CD4-positive, alpha-beta T cell treated with Interleukin-4 for 1 hour (primary cell): ENCODE measurements at places on chromosomes 7 and 10.
A peak's percentile ranks its signal among the peaks of the same experiment; 100 is the strongest.

DNA sequence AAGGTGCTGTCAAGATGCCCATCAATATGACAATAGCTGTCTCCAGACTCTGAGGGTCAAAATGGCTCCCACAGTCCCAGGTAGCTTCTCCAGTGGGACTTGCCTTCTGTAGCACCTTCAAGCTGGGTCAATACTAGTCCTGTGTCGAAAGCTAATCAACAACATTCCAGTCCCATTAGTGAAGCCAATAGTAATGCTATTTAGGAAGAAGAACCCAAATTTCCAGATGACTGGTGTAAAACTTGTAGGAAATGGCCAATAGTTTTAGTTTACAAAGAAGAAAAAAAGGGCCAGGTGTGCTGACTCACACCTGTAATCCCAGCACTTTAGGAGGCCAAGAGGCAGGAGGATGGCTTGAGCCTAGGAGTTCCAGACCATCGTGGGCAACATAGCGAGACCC, 2.0 kb upstream of the SPOCK2 start:
- DNase-seq = no peak

DNA sequence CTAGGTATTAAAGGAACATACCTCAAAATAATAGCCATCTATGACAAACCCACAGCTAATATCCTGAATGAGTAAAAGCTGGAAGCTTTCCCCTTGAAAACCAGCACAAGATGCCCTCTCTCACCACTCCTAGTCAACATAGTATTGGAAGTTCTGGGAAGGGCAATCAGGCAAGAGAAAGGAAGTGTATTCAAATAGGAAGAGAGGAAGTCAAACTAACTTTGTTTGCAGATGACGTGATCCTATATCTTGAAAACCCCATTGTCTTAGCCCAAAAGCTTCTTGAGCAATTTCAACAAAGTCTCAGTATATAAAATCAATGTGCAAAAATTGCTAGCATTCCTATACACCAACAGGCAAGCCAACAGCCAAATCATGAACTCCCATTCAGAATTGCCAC, 131.3 kb downstream of the FANK1 start:
- DNase-seq = no peak

DNA sequence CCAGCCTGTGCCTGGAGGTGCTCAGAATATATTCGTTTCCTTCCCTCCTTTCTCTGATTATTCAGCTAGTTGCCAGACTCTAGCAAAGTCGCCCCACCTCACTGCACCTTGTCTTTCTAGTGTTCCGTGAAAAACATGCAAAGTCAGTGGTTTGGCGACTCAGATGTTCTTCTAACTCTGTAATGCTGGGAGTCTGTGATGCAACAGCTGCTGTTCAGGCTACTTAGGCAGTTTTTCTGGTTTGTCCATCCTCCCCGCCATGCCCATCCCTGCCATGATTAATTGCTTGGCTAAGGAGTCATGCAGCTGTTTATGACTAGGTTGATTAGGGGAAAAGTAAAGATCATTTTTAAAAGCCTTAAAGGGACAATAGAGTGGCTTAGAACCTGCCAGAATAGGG, 99.4 kb downstream of the MTPN start:
- DNase-seq = no peak

DNA sequence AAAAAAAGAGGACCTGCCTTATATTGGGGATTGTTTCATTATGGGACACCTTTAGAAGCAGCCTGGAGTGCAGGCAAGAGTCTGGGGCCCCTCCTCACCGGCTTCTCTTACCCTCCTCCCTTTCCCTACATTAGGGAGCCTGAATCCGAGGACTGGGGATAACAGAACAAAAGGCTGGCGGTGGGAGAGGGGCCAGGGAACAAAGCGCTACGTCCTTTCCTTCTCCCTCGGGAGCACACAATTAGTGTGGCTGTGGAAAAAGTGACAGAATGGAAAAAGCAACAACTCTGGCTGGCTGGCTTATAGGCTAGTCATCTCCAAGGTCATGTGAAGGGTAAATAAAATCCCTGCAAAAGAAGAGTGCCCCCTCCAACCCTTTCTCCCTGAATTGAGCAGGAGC, 74.7 kb downstream of the LSM5 start:
- no peak for DNase-seq

DNA sequence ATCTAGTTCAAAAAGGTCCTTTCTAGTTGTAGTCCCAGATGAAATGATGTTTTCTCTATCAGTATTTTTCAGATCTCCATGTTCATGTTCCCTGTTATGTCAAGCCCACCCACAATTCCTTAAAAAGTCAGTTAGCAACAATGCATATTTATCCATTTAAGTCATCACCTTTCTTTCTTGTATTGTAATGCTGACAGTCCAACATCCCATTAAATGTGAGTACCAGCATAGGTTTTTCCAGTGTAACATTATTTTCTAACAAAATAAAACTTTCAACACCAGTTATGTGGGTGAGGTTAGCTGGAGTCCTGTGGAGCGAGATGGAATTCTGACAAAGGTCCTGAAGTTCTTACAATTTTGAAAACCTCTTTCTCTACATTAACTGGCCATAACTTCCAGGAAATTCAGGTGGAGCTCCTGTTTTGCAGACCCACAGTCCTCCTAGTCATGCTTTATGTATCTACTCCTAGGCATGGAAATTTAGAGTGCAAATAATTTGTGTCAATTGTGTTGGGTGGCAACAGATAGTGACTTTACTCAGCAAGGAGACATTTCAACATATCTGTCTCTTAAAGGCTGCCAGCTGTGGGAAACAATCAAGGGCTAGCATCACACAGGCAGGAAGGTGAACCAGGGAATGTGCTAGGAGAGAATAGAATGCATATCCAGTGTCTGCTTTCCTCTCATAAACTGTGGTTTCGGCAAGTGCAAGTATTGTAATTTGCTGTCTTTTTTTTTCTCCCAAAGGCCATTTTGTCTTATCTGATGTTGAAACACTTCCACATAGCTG, 162.6 kb downstream of the MTERF1 start:
- no peak for DNase-seq

GRCh38 chr7:34108165-34108564, 202.8 kb downstream of the BMPER start:
- no peak for DNase-seq

GRCh38 chr7:69105092-69105491, 493.2 kb upstream of the AUTS2 start:
- DNase-seq = no peak

- no peak for DNase-seq
Observed at GRCh38 chr7:39033885-39034624, 56.3 kb downstream of the POU6F2 start.

- DNase-seq = no peak
Observed at GRCh38 chr10:24383681-24384106, 174.8 kb downstream of the KIAA1217 start.

DNA sequence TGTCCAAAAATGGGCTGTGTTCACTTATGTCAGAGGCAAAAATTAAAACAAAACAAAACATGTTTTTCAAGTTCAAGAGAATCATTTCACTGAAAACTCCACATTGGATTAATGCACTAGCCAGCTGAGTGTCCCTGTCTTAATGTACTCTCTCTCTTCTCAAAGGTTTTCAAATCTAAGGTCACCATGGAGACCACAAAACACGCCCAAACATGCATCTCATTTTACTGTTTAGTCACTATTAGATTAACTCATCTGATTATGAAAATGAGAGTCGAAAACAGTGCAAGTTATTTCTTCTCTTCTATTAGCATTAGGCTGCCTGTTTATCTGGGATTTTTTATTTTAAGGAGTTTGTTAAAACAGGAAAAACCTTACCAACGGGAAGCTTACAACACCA, 70.8 kb upstream of the ASAH2 start:
- peak; percentile 14 for DNase-seq

DNA sequence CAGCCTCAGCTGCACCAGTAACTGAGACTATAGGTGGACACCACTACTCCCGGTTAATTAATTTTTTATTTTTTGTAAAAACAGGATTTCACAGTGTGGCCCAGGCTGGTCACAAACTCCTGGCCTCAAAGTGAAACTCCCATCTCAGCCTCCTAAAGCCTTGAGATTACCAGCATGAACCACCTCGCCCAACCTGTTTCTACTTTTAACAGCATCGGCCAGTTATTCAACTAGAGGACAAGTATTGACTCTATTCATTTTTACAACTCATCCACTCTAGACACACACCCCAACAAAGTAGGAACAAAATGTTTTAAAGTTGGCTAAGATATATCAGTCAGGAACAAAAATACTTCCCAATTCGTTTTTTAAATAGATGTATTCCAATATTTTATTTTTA, 334.8 kb downstream of the PARD3 start:
- DNase-seq = no peak

GRCh38 chr7:16422103-16422435, 731 bp upstream of the CRPPA start:
- DNase-seq = no peak

DNA sequence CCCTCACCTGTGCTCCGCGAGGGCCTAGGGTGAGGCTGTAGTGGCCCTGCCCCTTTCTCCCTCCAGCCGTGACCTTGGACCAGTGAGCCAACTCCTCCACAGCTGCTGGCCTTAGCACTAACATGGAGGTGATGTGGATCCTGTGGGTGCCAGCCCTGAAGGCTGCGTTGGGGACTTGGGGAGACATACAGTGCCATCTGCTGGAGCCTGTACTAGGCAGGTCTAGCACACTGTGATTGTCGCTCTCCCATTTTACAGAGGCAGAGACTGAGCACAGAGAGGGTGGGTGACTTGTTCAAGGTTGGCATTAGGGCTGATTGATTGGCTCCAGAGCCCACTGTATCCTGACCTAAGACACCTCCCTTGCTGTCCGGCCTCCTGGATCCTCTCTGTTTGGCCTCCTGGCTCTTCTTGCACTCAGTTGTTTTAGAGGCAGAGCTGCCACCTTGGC, 37.6 kb downstream of the PRF1 start:
- peak; percentile 6 for DNase-seq

DNA sequence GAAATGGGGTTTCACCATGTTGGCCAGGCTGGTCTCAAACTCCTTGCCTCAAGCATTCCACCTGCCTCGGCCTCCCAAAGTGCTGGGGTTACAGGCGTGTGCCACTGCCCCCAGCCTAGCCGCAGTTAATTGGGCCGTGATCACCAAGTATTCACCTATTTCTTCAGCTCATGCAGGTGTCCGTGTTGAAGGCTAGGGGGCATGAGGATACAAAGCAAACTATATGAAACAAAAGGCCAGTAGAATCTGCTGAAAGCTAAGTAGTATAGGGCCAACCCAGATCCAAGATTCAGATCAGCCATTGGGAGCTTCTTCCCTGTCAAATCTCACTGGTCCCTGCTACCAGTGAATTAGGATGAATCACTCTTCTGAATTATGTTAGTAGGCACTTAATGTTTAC, 73.4 kb downstream of the LRRC4 start:
- no peak for DNase-seq

DNA sequence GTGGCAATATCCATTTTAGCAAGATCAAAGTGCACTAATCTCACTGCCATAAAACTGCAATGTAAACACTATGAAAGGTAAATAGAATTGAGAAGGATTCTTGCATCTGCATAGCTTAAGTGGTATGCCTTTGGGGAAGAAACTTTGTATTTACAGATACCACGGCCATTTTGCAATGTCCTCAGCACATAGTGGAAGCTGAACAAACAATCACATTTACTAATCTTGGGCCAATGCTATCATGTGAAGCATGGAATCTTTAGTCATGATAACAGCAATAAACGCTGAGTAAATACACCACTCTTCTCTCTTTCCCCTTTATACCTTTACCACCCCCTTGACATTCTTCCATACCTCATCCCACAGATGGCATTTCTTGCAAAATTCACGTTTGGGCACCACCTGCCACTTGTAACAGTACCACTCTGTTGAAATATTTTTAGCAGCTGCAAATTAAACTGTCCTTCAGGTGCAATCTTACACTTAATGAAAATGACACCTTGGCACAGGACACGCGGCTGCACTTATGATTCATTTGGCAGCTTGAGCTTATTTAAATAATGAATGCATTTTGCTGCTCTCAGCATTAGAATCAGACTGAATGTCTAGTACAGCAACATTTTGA, 171.8 kb downstream of the SEMA3A start:
- no peak for DNase-seq

DNA sequence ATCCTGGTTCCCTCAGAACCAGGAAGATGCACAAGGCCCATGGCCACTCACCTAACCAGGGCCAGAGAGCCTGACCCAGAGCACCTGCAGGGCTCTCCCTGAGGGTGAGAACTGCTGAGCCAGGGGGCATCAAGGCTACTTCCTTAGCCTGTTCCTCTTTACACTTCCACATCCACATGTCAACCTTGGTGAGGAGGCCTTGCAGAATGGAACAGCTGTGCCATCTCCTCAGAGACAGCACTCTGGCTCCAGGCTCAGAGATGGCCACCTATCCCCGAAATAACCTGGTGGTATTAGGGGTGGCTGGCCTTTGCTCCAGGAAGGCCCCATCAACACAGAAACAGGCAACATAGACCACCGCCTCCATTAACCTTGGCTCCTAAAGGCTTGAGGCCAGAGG, 473.0 kb downstream of the RPS24 start:
- no peak for DNase-seq

- DNase-seq = no peak
Observed at GRCh38 chr7:94080551-94080950, 76.4 kb upstream of the BET1 start.

DNA sequence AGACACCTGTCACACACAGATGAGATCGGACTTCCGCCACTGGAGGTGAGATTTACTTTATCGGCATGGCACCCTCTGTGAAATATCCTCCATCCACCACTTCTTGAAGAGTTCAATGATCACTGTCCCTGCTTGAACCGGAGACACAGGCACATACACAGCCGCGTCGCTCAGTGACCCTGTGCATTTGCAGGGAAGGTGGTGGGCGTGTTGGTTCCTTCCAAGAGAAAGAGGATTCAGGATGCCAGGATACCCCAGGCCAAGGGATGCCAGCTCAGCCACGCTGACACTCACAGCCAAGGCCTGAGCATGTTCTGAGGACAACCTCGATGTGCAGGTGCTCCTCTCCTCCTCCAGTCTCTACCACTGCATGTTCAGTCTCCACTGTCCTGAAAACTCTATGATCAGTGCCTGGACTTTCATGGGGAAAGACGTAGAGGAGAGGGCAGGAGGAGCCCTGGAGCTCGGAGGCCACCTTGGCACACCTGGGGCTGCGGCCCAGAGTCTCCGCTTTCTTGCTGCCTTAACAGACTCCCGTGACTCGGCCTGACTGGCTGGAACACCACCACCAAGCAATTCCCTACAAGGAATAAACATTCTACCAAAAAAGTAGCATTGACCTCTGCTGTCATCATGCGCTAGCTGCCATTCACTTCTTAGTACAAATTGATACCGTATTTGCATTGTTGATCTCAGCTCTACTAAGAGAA, 115.2 kb downstream of the TCERG1L start:
- no peak for DNase-seq

DNA sequence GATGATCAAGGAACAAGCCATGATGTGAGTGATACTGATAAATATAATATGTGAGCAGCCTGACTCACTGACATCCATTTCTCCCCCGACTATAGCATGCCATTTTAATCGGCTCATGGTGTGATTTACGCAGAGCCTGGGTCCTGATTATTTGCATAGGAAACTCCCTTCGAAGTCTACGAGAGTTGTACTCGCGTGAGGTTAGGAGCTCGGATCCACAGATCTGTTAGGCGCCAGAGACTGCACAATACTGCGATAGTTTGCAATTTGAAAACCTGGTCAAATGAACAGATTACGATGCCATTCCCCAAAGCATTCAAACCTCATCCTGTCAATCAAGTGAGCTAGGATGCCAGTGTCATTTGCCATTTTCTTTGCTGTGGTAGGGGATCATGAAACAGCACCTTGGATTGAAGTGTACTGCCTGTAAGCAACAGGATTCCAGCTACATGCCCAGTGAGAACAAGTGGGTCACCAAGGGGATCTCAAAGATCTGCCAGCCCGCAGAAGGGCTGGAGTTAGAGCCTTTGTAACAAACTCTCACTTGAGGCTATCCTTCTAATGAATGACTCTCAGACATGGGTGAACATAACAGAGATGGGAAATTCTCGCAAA, 158.3 kb downstream of the FRMD4A start:
- DNase-seq = no peak

- DNase-seq = peak; percentile 69
Observed at GRCh38 chr10:114526126-114526503, 121.8 kb upstream of the AFAP1L2 start.
